ENCODE measurements at places on chromosomes 1 and 21.

DNA sequence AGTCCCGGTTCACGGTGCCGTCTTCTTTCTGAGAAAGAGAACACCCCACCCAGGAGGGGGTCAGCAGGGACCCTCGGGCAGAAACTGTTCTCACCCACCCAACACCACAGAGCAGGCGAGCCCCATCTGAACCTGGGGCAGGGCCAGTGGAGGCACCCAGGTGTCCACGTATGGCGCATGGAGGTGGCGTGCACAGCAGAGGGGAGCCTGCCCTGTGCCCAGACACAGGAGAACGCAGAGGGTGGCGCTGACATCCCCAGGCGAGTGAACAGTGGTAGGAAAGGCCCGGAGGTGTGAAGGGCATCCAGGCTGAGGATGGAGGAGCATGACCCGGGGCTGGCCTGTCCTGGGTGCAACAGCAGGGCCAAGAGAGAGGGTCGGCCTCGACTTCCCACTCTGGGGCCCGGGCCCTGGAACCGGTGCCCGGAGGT, 91.1 kb downstream of the STUM start:
- DNase-seq, result no peak

- no peak for DNase-seq
Observed at GRCh38 chr1:201450721-201451291, 18.2 kb downstream of the PHLDA3 start.

DNA sequence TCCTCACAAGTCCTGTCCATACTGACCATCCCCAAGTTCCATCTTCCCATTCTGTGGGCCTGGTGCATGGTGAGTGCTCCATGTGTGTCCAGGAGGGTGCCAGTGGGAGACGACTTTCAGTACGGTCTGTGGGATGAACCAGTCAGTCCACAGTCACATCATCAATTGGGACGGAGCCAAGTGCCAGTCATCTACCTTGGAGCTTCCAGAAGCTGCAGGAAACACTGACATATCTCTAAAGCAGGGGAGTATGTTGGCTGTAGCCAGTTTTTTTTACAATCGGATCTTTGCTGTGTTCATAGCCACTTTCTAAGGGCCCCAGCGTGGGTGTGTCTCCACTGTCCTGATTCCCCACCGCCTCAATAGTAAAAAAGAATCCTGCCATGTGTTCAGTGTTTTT, 13.6 kb upstream of the TRIM17 start:
- no peak for DNase-seq

DNA sequence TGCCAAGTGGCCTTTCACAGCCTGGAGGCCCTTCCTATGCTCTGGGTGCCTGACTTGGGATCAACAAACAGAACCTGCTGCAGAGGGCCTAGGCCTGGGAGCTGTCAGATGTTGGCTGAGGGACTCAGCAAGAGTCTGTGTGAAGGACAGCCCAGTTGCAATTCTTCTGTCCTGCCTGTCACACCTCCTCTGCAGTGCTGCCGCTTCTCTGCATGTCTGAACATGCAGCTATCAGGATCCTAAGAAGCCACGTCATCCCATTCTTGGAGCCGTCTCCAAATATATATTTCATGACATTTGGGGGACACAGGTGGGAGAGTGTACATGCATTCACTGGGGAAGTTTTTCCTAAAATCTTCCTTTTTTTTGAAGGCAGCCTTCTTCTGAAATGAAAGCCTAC, 8.6 kb downstream of the FCAMR start:
- no peak for DNase-seq

All from stimulated activated CD4-positive, alpha-beta T cell treated with anti-CD3 and anti-CD28 coated beads, TNF-alpha, amount 100 ng/mL, for 1 hour (primary cell).